ENCODE measurements at places on chromosomes 2 and 18.
A peak's percentile ranks its signal among the peaks of the same experiment; 100 is the strongest.

DNA sequence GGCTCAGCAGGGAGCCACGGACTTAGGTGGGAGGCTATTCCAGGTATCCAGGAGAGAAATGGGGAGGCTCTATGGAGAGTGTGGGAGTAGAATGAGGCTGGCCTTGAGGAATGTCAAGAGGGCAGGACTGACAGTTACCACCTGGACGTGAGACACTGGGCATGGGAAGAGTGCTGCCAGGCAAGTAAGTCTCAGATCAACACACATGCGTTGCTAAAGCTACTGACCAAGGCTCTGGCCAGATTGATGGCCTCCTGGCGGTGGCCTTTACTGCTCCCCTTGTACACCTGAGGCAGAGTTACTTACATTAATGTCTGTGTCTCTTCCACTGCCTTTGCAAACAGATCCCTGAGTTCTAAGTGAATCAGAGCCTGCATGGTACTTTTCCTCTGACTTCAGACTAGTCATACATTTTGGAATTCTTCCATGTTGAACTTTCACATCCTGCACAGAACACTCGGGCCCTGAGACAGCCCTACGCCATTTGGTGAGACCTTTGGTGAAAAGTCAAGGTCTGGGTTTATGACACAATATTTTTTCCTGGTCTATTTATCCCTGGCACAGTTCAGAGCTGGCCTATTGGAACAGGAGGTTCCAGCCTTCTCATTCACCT, 398.8 kb upstream of the TRIB2 start:
- DNase-seq, result no peak

GRCh38 chr2:203650860-203651613, 55.4 kb upstream of the CD28 start:
- DNase-seq, result no peak

GRCh38 chr2:144403933-144404332, 116.0 kb downstream of the ZEB2 start:
- DNase-seq, result no peak

DNA sequence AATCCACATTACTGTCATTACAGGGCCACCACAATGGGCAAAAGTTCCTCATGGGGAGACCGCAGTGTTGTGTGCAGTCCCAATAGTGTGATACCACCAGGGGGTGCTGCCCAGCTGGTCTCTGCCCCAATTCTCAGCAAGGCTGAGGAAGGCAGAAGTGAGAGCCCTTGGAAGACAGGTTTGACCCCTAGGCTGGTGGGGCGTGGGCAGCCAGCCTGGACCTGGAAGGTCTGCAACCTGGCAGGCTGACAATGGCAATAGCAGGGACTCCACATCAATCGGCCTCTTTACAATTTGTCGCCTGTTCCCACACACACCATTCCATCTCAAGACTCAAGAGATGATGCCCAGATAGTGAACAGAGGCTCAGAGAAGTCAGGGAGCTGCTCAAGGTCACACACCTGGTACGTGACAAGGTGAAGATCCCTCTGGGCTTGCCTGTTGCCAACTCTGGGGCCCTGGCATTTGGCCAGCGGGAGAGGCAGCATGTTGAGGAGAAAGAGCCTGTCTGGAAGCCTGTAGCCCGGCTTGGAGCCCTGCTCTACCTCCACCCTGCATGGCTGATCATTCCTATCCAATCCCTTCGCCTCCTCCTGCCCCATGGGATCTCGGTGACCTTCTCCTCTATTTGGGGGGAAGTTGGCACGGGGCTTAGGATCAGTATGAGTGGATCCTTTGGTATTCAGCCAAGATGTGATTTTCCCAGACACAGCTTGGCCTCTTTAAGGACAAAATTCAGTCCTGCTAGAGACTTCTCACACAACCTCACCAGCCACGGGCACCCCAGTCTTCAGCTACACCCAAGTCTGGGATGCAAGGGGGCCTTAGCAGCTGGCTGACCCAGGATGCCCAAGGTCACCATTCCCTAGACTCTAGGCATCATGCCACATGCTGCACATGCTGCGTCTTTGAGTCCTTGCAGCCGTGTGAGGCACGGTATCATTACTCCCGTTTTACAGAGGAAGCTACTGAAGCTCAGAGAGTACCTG, 2.9 kb upstream of the ATOH8 start:
- no peak for DNase-seq

DNA sequence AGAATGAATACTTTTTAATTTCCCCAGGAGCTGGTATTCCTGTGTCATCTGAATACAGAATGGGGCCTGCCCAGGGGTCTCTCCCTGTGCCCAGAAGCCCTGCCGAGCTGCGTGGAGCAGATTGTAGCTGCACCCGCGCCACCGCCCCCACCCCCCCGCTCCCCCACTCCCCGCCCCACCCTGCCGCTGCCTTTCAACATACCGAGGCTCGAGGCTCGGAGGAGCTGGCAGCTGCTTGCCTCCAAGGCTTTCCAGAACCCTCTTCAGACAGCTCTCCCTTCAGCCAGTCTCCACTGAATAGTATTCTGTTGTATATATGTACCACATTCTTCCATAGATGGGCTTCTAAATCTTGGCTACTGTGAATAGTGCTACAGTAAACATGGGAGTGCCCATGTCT, 150.7 kb downstream of the TSN start:
- no peak for DNase-seq

- DNase-seq, result no peak
Observed at GRCh38 chr2:10559634-10560224, 111.6 kb upstream of the ODC1 start.

GRCh38 chr2:221415789-221416188, 156.3 kb downstream of the EPHA4 start:
- no peak for DNase-seq

GRCh38 chr18:50117863-50118262, 77.1 kb downstream of the MYO5B start:
- no peak for DNase-seq

DNA sequence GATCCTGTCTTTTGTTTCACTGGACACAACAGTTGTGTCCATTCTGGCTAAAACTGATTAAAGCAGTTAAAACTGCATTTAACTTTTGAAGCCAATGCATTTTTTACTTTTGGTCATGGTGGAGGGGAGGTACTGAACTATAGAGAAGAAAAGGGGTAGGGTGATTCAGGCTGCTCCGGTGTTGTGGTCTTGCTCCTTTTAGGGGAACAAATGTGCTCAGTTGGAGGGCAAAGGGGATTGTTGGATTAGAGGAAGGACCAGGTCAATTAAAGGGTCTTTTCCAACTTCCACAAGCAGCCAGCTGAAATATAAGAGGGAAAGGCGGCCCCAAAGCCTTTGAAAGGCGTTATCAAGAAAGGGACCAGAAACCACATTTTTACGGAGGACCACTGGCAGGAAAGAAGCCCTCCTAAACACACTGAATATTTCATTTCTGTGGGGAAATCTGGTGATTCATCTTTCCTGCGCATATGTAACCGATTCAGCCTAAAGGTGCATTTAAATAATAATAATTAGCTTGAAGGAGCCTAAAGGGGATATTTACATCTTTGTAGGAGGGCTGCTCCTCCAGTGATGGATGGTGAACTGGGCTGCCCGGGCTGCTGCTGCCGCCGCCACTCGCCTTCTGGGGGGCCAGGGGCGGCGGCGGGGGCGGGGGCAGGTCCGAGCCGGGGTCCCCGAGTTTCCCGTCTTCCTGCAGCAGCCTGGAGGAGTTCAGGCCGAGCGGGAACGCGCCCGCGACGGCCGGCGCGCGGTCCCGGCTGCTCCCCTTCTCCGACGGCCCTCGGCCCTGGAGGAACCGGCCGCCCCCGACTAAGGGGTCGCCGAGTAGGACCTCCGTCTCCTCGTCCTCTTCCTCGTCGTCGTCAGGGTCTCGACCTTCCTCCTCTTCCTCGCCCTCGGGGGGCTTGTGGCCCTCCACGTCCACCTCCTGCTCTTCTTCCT, 5.2 kb downstream of the SKOR2 start:
- DNase-seq, result no peak

DNA sequence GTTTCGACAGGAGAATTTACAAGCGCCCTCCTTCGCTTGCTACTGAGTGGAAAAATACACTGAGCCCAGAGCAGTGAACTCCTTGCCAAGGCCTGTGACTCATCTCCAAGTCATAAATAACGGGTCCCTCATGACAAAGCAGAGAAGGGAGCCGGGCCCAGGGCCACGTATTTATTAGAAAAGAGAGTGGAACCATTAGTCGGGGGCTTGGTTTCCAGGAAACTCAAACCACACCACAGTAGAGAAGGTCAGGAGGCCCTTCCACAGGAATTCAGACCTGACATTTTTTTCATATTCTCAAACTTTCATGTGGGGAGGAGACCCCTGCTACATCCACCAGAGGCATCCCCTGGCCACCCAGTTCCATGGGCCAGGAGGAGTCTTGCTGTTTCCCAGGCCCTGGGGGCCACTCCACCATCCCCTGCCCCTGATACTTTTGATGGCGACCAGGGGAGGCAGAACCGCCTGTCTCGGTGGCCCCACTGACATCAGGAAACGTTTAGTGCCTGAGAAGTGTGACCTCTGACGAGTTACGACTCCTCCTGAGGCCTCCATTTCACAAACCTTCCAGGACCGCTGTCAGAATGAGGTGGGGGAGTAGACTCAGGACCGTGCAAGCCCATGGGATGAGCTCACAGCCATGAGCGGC, 289.7 kb downstream of the DYSF start:
- no peak for DNase-seq

DNA sequence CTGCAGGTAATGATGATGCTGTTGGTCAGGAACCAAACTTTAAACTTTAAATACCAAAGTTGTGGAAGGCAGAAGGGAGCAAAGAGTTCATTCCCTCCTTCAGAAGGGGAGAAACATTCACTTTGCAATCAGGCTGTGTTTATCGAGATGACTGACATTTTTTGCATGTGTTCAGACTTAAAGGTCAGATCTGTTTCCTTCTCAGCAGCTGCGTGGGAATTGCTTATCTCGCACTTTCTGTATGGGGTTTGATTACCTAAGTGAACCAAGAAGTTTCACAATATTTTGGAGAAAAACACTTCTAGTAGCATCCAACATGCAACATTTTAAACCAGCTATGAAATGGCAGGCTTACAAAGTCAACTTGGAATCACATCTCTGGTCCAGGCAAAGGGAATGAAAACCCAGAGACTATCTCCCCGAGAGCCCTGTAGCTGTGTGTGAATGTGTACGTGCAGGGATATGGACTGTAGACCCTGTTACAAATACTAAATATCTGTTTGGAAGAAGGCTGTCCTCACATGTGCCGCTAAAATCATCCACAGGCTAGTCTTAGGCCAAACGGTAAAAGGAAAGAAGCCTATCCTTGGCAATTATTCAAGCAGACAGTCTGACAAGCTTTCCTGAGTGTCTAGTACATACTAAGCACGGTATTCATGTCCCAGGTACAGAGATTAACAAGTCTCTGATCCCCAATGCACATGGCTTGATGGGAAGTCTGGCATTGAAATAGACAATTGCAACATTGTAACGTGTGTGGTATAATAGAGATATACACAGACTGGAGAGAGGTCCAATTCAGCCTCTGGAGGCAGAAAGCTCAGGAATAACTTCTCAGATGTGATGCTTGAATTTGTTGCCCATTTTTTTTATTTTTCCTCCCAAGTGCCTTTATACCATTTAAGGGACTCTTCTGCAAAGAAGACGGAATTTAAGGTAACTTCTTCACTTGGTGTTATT, 483.1 kb downstream of the DPP10 start:
- DNase-seq, result no peak

DNA sequence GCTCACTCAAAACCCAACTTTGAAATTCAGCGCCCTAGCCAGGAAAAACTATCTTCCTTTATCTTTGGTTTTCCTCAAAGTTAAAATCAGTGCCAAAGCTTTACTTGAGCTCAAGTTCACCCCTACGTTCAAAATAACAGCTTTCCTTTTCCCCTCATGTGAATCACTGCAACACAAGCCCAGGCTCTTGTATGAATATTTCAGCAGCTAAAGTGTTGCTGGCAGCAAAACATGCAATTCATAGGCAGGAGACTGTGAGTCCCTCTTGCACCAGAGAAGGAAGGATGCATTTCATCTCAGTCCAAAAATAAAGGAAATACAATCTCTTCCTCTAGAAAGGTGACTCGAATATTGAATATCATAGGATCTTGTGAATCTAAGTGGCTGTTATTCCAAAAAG, 461.3 kb upstream of the SOX11 start:
- no peak for DNase-seq

GRCh38 chr18:79397247-79397829, 1.6 kb downstream of the NFATC1 start:
- DNase-seq, result no peak

DNA sequence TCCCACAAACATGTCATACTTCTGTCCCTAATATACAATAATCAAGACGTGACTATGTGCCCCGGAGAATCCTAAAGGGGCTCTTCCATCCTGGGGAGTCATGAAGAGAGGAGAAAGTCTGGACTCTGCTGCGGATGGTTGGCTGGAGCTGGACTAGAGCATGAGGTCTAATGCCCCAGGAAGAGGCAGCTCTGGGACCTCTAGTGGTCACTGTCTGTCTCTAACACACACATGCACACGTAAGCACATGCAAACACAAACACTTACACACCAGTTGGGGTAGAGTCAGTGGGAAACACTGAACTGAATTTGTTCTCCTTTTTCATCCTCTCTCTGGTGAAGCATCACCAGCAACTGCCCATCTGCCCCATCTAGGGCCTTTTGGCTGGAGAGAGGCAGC, 271.6 kb downstream of the TDRD15 start:
- DNase-seq, result peak; percentile 12

DNA sequence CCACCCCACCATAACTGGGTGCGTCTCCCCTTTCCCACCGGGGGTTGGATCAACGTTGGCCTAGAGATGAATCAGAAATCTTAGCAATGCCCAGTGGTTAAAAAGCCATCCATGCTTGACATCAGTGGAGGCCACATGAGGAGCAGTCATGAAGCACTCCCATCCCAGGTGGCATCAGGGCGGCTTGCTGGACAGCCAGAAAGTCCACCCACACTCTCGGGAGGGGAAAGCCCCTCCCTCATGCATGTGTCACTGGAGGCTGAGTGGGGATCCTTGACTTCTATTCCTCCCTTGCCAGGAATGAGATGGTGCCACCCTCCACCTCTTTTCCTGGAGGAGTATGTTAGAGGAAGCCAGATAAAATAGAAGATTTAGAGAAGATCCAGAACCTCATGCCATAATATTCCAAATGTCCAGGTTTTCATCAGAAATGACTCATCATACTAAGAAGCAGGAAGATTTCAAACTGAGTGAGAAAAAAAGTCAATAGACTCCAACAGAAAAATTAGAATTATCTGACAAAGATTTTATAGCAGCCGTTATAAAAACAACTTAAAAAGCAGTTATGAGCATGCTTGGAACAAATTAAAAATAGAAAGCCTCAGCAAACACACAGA, 507.1 kb upstream of the ID2 start:
- DNase-seq, result no peak

GRCh38 chr2:199455545-199456382, 2.0 kb downstream of the SATB2 start:
- no peak for DNase-seq

Measured in CMK (cell line).